ENCODE measurements at places on chromosomes 5 and 9.
A peak's percentile ranks its signal among the peaks of the same experiment; 100 is the strongest.

- DNase-seq, result no peak
Observed at GRCh38 chr5:107889387-107889786, 218.7 kb upstream of the EFNA5 start.

DNA sequence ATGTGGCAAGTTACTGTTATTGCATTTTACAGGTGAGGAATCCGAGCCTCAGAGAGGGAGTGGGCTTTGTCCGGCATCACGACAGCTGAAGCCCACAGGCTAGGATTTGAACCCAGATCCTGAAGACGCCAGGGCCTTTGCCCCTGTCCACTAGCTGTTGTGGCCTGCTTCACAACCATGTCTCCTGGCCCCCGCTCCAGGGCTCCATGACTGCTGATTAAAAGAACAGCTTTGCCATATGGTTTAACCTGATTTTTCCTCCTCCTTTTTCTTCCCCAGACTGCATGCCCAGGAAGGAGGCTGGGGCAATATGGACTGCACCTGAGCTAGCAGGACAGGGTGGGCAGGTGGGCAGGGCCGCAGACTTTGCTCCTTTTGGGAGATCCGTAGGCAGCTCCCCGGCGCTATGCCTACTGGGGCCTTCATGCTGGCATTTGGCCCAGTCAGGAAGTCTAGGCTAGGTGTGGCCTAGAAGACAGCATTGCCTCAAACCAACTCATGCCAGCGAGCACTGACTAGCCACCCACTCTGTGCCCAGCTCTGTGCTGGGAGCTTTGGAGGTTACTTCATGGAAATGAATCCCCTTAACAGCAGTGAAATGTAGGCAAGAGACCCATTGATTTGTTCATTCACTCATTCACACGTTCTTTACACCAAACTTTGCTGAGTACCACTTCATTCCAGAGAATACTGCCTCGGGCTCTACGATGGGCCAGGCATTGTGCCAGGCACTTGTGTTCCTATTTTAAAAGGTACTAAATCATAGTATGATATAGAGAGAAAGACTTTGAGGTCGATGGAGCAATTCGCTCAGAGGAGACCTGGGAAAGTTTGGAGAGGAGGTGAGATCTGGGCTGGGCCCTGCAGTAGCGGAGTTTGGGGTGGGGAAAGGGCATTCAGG is 94.3 kb upstream of the CPEB4 start:
- no peak for DNase-seq

DNA sequence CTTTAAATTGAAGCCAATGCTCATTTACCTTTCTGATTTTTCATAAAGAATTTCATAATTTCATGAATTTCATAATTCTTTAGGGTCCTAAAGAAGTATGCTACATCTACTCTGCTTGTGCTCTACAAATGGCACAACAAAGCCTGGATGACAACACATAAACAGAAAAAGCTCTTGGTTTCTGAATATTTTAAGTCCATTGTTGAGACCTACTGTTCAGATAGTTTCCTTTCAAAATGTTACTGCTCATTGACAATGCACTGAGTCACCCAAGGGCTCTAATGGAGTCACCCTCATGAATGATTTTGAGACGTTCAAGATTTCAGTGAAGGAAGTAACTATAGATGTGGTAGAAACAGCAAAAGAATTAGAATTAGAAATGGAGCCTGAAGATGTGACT is 74.1 kb downstream of the SLCO4C1 start:
- DNase-seq, result no peak

- DNase-seq, result no peak
Observed at GRCh38 chr9:13568405-13568804, 288.9 kb upstream of the MPDZ start.

GRCh38 chr9:82961504-82962125 is 101.3 kb downstream of the RASEF start:
- peak; percentile 61 for DNase-seq

- DNase-seq, result no peak
Observed at GRCh38 chr9:121323449-121324151, 46.5 kb downstream of the STOM start.

DNA sequence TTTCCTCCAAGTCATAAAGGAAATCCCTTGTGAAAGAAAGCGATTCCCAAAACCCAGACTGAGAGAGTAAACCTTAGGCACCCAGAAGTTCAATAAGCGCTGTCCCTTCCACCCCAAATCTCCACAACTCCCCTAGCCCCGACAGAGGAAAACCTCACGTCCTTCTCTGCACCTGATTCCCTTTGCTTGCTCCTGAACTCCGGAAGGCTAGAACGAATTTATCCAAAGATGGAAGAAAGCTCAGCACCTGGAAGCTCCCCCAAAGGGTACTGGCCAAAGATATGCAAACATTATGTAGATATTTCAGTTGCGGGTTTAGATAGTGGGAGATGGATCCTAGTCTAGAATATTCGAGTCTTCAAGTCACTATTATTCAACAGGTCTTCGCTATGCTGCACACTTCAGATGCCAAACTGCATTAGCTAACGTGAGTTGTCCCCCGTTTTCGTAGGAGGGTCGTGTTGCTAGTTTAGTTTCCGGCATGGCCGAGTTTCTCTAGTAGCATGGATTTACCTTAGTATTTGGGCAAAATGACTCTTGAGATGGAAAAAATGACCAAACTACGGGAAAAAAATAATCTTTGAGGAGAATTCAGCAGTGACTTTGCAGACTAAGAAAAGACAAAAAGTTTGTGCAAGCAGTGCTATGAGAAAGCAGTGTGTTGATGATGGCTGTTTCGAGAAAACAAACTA is 27.7 kb downstream of the NR2F1 start:
- no peak for DNase-seq

DNA sequence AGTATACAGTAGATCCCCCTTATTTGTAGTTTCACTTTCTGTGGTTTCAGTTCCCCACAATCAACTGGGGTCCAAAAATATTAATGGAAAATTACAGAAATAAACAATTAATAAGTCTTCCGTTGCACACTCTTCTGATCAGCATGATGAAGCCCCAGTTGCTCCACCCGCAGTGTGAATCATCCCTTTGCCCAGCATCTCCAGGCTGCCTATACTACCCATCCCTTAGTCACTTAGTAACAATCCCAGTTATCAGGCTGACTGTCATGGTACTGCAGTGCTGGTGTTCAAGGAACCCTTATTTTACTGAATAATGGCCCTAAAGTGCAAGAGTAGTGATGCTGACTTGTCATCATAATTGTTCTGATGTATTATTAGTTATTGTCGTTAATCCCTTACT is 28.9 kb downstream of the SHC3 start:
- no peak for DNase-seq

- peak; percentile 37 for DNase-seq
Observed at GRCh38 chr5:156326718-156327259, at the start of gene SGCD. Gene SGCD, plus strand, starts transcription at chr5:156327164.

DNA sequence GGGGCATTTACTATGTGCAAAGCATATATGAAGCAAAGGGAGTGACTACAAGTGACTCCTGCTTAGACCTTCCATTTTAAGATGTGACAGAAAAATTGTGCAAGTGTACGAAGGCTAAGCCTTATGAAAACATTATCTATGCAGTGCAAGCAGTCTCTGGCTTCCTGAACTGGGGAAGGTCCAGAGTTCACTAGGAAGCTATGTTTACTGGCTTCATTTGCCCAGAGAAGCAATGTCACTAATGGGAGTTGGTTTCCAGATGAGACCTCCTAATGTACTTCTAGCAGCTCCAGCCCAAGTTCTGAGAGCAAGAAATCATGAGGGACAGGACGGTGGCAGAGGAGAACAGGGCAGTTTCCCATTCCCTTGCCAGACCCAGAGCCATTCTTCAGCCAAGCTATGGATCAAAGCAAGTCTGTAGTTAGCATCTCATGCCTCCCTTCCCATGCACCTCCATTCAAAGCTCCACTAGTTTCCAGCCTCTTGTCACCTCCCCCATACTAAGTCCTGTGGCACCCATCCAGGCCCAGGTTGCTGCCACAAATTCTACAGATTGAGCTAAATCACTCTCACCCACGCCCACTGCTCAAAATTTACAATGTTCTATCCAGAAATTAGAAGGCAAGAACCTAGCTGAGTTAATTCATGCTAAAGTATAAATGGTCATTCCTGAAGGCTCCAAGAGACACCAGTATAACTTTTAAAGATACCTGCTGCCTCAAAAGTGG is 21.8 kb downstream of the MCTP1 start:
- no peak for DNase-seq

DNA sequence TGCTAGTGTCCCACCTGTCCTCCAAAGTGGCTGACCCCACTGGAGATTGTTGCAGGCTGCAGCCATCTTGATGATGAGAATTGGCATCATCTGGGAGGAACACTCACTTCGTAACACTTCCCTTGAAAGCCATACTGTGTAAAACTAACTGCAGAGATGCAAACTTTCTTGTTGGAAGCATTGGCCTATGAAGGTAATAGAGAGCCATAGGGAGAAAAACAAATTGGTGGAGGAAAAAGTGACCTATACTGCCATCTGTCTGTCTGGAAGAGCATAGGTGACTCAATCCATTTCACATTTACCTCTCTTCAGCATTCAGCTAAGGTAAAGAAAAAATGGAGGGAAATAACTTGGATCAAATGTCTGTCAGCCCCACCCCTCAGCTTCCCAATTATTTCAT is 473.4 kb downstream of the NTRK2 start:
- DNase-seq, result no peak

- DNase-seq, result no peak
Observed at GRCh38 chr9:115192835-115193525, 75.0 kb upstream of the TNC start.

DNA sequence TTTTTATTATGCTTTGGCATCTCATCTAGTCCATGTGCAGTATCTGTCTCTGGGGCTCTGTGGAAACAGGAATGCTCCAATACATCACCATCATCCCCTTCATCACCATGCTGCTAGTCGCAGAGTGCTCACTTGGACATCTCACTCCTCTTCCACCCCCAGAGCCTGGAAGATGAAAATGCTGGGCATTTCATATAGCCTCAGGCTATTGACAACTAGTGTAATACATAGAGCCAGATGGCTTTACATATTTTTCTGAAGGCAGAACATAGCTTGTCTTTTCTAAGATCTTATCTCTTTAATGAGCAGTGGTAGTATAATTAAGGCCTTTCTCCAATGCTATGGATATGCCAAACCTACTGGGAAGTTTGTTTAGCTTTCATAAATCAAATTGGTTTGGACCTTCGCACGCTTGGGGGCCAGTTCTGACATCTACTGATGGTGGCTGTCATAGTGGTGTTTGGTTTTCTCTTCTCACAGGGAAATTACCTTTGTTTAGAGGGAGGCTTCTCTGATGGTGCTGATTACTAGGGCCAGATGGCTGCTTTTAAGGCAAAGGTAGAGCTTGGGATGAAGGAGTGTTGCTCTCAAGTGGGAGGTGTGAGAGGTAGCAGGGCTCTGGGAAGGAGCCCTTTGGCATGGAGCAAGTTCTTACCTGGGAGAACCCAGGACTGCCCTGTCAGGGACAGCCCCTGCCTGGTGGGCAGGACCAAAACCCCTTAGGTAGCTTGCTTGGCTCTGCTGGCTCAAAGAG is 63.1 kb upstream of the CXCL14 start:
- no peak for DNase-seq

GRCh38 chr9:13033959-13034693 is 245.4 kb downstream of the MPDZ start:
- DNase-seq, result peak; percentile 51

DNA sequence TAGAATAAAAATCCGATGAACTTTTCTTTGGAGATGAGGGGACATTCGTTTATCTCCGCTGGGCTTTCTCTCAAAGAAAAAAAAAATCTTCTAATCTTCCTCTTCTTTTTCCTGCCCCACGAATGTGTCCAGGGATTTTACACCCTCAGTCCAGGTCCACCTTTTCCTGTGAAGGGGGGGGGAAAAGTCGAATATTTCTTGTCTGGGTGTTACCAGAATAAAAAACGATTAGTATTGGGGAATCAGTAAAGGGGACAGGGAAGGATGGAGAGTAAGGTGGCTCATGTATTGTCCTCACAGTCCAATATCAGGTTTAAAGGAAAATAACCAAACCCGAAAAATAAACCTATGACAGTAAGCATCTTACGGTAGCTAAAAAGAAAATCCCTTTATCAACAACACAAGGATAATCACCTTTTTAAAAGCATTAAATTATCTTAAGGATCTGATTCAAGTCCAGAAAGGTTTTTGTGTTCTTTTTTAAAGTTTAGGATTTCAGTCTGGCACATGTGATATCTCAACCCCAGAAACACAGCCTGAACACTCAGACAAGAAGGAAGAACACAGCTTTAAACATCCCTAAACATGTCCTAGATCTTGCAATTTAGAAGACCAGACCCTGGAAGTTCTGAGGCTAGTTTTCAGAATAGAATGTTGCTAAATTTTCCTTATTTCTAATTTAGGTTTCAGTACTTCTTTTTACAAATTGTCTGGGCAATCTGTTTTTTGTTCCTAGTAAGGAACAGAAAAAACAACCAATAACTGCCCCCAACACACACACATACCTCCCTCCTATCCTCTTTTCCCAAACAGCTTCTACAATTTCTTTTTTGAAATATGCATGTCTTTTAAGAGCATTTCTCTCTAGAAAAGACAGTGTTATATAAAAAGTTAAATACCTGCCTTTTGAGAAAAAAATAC is 1.2 kb downstream of the ZNF608 start:
- DNase-seq, result no peak

DNA sequence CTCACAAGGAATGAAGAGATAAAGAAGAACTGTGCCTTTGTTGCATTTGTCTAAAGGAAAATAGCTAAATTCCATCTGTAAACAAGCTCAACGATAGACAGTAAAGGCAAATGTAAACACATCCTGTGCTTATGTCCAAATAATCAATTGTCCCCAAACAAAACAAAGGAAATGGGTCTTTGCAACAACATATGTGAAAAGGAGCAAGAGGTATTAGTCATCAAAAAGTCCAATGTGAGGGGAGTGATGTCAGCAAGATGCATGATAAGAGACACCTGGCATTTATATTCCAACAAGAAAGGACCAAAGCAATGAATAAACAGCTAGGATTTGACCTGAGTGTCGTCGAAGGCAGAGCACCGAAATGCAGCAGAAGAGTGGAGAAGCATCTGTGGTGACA is 209.1 kb downstream of the ASTN2 start:
- no peak for DNase-seq

GRCh38 chr5:85479849-85480248 is 1095.2 kb upstream of the EDIL3 start:
- DNase-seq, result no peak

DNA sequence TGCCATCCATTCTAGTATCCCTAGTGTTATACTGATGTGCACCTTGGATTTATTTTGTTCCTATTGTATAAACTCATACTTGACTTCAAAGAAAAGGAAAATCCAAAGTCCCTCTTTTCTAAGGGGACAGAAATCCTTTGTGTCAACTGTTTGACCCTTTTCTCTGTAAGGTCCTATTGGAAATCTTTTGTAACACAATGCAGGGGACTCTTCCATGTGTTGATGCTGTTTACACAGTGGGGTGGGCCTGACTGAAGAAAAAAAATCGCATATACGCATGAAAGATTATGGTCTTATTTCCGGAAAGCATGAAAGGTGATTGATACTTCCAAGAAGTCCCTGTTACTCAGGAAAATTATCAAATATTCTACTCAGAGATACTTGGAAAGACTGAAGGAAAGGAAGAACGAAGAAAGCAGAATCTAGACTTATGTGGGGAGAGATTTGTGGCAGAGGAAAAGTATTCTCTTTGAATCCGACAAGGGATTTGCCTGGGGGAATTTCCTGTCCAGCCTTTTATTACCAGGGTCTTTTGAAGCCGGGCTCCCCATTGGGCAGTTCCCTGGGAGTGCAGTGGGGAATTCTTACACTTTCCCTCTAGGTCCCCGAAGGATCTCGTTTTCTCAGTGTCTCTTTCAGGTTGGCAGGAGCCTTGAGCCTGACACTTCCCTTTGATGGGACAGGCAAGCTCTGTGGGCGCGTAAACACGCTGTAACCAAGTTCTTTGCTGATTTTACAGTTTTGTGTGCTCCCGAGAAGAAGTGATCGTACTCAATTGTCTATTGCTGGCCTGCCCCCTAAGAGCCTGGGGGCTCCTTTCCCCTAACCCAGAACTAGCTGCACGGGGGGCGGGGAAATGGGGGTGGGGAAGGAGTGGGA is 779 bp upstream of the VCAN start:
- DNase-seq, result no peak
